ENCODE measurements at places on chromosomes 13 and 19.

GRCh38 chr19:40571831-40572495, 4.7 kb upstream of the SHKBP1 start:
- DNase-seq = no peak

GRCh38 chr13:26853323-26853722, 92.7 kb upstream of the GPR12 start:
- no peak for DNase-seq

- no peak for DNase-seq
Measured at GRCh38 chr19:13382633-13382938, 123.7 kb downstream of the CACNA1A start.

DNA sequence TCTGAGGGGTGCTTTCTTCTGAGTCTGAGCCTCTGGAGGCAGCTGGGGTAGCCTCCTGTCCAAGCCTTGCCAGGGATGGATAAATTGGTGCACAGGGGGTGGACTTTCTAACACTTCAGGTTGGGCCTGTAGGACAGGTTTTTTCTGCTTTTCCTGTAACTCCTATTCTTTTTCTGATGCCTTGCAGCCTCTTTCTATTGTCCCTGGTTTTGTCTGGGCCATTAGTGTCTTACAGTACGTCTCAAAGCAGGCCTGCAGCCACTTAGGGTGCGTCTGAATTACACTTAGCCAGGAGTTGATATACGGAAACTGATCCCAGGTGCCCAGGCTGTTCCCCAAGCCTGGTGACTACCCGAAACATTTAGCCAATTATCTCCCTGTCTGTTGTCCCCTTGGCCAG, 213.3 kb upstream of the HTR2A start:
- DNase-seq = no peak

Data from D341Med (cell line).